ENCODE measurements at places on chromosomes 12 and 14. TPM values are rescaled to one million over a fixed set of nuclear protein-coding genes. Genes with fewer than 3 reads are reported as not detected.

The OTUB2 gene
- total RNA-seq = not detected

DNA sequence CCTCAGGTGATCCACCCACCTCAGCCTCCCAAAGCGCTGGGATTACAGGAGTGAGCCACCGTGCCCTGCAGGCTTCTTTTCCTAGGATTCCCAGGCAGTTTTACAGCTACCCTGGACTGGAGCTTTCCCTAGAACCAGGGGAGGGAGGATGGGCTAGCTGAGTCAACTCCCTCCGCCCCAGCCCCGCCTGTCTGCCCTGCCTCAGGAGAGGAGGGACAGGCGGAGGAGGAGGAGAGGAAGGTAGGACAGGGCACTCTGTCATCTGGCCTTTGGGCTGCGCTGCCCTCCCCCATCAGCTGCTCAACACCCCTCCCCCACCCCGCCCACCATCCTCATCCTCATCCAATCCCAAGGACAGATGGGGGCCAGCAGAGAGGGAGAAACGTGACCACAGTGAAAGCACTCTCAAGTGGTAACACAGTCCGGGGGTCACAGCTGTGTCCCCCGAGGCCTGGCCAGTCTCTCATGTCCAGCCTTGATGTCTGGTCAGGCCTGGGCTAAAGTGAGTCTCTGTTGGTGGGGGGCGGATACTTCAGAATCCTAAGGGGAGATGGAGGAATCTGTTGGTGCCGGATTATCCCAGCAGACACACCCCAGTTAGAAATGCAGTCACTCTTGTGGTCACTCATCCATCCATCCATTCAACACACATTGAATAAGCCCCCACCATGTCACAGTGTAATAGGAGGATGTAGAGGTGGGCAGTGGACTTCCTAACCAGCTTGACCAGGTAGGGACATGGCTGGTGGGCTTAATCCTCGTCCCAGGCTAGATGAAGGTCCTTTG, 12.3 kb downstream of the FIGNL2 start:
- H3K4me3 ChIP-seq = no peak overlapping the region
- no peak overlapping the region for H3K27ac ChIP-seq
- peaks cover 15% of the 10 kb centered on the region for H3K4me1 ChIP-seq
- no peak for DNase-seq
- H3K27me3 ChIP-seq = peaks cover 15% of the 10 kb centered on the region

The DDX11 gene
- total RNA-seq = 63.8 TPM

- H3K27me3 ChIP-seq = no peaks in the 10 kb centered on the region
- H3K27ac ChIP-seq = peak overlapping the region; percentile 76
- DNase-seq = no peak
Measured at GRCh38 chr14:91231446-91231845, 13.1 kb downstream of the GPR68 start.

DNA sequence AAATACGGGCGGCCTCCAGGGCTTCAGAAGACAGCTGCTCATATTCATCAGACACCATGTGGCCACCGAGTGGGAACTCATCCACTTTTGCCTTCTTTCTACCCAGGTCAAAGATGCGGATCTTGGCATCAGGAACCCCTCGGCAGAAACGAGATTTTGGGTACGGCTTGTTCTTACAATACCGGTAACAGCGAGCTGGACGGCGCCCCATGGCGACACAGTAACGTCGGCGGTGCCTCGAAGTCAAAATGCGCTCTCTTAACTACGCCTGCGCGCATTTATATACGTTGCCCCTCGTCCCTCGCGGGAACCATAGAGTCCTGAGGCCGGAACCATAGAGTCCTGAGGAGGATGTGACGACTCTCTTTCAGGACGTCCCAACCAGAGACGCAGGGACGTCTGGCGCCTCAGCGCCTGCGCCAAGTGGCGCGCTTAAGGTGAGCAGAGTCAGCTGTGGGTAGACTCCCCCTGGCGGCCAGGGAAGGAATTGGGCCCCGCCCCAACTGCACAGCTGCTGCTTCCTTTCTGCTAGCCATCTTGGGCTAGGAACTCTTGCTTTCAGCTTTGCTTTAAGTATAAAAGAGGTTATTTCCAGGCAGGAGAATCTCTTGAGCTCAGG, at the start of gene RPL10L:
Gene RPL10L (minus strand): TSS at position 256 of the 619 bp plus-strand sequence. CDS start 45 bp downstream, at position 211.
- no peak within 1 kb of the TSS for H3K4me3 ChIP-seq
- no peaks in the 10 kb centered on the region for H3K36me3 ChIP-seq
- no peaks in the 10 kb centered on the region for H3K4me1 ChIP-seq
- no peak for DNase-seq

The SPIC gene
- not detected for total RNA-seq

DNA sequence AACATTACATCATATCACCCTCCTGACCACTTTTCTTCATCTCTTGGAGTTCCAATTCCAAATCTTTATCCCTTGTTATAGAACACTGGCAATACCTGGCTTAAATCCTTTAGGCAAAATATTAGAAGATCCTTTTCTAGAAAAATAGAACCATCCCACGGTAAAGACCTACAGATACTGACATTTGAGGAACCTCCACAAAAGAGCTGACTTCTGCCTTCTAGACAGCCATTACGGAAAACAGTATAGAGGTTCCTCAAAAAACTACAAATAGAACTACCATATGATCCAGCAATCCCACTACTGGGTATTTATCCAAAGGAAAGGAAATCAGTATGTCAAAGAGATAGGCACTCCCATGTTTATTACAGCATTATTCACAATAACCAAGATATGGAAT, 241.7 kb upstream of the AMIGO2 start:
- H3K27ac ChIP-seq = no peak overlapping the region
- H3K4me1 ChIP-seq = peaks cover 12% of the 10 kb centered on the region

The HNF1A gene
- not detected for total RNA-seq

GRCh38 chr12:9342614-9343353, 134.6 kb upstream of the PZP start:
- H3K27ac ChIP-seq = no peak overlapping the region
- DNase-seq = no peak
- H3K4me1 ChIP-seq = peaks cover 7% of the 10 kb centered on the region
- no peaks in the 10 kb centered on the region for H3K36me3 ChIP-seq

- no peaks in the 10 kb centered on the region for H3K27me3 ChIP-seq
- H3K4me1 ChIP-seq = no peaks in the 10 kb centered on the region
- H3K27ac ChIP-seq = no peak overlapping the region
Measured at GRCh38 chr12:90794212-90794611, 160.8 kb downstream of the CCER1 start.

DNA sequence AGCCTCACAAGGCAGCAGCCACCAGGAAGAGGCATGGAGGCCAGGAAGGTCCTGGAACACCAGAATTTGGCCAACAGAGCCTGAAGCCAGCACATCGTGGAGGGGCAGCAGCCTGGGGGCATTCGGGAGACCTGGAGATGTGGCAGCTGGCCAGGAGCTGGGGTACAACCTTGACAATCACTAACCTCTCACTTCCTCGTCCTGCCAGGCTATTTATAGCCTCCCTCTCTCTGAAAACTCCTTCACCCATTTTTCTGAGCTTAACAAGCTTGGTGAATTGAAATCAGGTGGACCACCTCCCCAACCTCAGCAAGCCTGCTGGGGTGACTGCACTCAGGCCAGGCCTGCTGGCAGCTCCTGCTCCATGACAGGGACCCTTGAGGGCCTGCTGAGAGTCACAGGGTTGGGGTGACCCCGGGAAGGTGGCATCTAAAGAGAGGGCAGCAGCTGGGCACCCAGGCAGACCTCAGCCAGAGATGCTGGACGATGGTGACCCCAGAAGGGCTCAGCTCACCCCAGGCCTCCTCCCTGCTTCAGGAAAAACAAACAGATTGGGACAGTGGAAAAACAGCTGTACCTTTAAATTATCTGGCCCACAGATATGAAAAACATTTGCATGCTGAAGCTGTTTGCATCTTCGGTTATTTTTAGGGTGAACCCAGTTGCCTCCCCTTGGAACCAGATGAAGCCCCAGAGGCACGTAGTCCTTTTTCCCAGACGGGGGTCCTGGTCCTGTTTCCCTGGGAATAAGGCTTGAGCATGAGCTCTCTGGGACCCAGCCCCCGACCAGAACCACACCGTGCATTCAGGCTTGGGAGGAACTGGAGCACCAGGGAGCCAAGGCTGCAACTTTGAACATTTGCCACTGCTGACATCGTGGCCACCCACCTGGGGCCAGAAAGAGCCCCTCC, 67.0 kb downstream of the PITPNM2 start:
- H3K4me1 ChIP-seq = peaks cover 7% of the 10 kb centered on the region
- H3K36me3 ChIP-seq = no peaks in the 10 kb centered on the region
- H3K27ac ChIP-seq = no peak overlapping the region
- no peak overlapping the region for H3K4me3 ChIP-seq

The KRT83 gene
- not detected for total RNA-seq

The MNAT1 gene
- total RNA-seq = 15.4 TPM

- no peak overlapping the region for H3K27ac ChIP-seq
- no peaks in the 10 kb centered on the region for H3K27me3 ChIP-seq
- peak overlapping the region; percentile 40 for H3K4me3 ChIP-seq
- peaks cover 4% of the 10 kb centered on the region for H3K4me1 ChIP-seq
- DNase-seq = peak; percentile 44
Measured at GRCh38 chr14:21978184-21978998, 304.8 kb upstream of the OR4E1 start.
